ENCODE measurements at places on chromosomes 5 and 9.

- DNase-seq, result no peak
These were observed 397.8 kb downstream of the TLE4 start for GRCh38 chr9:79969393-79970145.

GRCh38 chr5:93246090-93246855 lies 334.7 kb downstream of the NR2F1-AS1 start:
- DNase-seq, result no peak

DNA sequence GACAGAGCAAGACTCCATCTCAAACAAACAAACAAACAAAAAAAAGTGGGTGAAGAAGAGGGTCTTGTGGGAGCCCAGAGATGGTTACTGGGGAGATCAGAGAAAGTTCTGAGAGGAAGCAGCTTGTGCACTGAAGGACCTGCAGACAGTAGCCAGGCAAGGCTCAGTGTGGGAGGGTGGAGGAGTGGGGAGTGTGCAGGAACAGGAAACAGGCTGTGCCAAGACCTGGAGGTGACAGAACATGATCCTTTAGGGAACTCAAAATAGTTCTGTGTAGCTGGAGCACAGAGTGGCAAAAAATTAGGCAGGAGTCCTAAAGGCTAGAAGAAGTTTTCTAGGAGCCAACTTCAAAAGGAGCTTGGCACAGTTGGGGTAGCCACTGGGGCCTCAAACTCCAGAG lies 19.2 kb upstream of the NANS start:
- DNase-seq, result no peak

DNA sequence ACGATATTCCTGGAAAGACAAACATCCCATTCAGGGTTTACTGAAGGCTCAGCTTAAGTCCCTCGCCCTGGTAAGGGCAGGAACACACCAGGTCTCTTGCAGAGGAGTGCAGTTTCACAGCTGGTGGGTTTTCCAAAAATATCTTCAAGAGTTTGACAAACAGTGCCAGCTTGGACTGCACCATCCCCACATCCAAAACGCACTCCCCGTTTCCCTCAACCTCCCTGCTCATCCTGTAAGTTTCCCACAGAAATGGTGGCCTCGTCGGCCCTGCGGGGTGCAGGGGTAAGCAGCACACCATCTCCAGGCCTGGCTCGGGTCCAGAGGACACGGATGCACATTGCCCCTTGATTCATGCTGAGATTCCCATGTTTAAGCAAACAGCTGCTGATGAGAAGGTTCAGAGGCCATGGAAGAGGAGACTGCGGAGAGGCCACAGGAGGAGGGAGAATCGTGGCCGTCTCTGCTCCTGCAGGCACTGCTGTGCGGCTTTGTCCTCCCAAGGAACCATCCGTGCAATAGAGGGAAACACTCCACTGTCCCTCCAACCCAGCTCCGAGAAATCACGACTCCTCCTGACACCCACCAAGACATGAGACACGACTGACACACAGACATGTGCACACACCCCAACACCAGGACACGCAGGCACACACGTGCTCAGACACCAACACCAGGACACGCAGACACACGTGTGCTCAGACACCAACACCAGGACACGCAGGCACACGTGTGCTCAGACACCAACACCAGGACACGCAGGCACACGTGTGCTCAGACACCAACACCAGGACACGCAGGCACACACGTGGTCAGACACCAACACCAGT lies 24.0 kb upstream of the SLC12A7 start:
- DNase-seq, result no peak
